ENCODE measurements at places on chromosomes 1 and 21. TPM values are rescaled to one million over a fixed set of nuclear protein-coding genes. Genes with fewer than 3 reads are reported as not detected.

DNA sequence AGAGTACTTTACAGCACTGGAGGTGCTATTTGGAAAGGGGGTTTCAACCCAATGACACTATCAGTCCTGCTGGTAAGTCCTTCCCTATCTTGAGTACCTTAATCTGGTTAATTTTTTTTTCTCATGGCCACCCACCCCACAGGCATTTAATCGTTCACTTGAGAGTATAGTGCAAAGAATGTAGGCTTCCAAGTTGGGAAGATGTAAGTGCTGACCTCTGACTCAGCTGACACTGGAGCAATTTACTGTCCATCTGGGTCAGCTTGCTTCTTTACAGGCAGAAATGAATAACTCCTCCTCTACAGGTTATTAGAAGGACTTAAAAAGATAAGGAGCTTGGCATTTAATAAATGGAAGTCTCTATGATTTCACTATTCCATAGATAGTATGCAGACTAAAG is 89.6 kb downstream of the AK5 start:
- no peaks in the 10 kb centered on the region for H3K4me1 ChIP-seq
- no peak for DNase-seq
- no peak overlapping the region for H3K27ac ChIP-seq
- no peaks in the 10 kb centered on the region for H3K36me3 ChIP-seq
- no peak overlapping the region for H3K4me3 ChIP-seq

- H3K4me3 ChIP-seq = no peak overlapping the region
- DNase-seq = no peak
- no peak overlapping the region for H3K27ac ChIP-seq
- H3K36me3 ChIP-seq = no peaks in the 10 kb centered on the region
Observed at GRCh38 chr1:157961805-157962762, 31.4 kb upstream of the KIRREL1 start.

ID3 gene
- total RNA-seq = 1,094 TPM

LRRC42 gene
- 28.2 TPM for total RNA-seq

GRCh38 chr1:199733125-199733524 is 294.4 kb upstream of the NR5A2 start:
- no peaks in the 10 kb centered on the region for H3K36me3 ChIP-seq
- H3K4me1 ChIP-seq = no peaks in the 10 kb centered on the region
- no peak overlapping the region for H3K4me3 ChIP-seq
- no peaks in the 10 kb centered on the region for H3K27me3 ChIP-seq
- no peak overlapping the region for H3K27ac ChIP-seq
- DNase-seq = no peak

DNA sequence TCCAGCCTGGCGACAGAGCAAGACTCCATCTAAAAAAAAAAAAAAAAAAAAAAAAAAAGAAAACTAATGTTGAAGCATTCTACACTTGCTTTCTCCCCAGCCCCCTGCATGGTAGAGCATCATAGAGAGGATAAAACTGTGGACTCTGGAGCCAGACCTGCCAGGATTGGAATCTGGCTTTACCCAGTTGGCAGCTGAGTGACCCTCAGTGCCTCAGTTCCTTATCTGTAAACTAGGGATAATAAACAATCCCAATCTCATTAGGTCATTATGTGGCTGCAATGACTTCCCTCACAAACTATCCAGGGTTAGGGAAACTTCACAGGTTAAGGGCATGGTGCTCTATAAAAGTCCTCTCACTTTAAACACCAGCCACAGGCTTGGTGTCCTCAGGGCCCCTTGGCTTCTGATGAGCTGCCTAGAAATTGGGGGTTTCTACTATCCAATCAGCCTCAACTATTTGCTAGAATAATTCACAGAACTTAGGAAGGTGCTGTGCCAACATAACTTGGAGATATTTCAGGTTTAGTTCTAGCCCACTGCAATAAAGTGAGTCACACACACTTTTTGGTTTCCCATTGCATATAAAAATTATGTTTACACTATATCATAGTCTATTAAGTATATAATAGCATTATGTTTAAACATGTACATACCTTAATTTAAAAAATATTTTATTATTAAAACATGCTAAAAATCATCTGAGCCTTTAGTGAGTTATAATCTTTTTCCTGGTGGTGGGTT is 180.5 kb upstream of the B3GALT2 start:
- no peak for DNase-seq
- H3K4me1 ChIP-seq = no peaks in the 10 kb centered on the region
- H3K4me3 ChIP-seq = no peak overlapping the region
- H3K27me3 ChIP-seq = no peaks in the 10 kb centered on the region
- H3K27ac ChIP-seq = no peak overlapping the region

GRCh38 chr1:40876436-40876761 is 14.2 kb upstream of the CITED4 start:
- no peaks in the 10 kb centered on the region for H3K36me3 ChIP-seq
- no peaks in the 10 kb centered on the region for H3K27me3 ChIP-seq
- peak overlapping the region; percentile 83 for H3K27ac ChIP-seq
- H3K4me3 ChIP-seq = no peak overlapping the region
- H3K4me1 ChIP-seq = no peaks in the 10 kb centered on the region

LEMD1 gene
- not detected for total RNA-seq
